ENCODE measurements at places on chromosomes 6 and 20.

- no peak for DNase-seq
These were observed 26.2 kb downstream of the PSMF1 start for GRCh38 chr20:1144401-1145172.

GRCh38 chr6:14863902-14864850 lies 381.7 kb upstream of the JARID2 start:
- DNase-seq, result no peak

DNA sequence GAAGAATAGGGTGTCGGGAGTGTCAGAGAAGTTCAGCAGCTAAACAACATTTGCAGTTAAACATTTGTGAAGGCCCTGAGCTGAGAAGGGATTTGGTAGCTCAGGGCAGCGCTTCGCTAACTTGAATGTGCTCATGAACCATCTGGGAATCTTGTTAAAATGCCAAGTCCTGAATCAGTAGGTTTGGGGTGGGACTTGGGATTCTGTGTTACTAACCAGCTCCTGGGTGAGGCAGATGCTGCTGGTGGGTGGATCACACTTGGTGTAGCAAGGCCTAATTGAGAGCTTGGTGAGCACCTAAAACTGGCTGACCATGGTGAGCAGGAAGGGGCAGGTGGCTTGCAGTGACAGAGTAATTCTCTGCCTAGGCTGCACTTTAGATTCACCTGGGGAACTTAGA lies 5.9 kb downstream of the PTPRA start:
- DNase-seq, result no peak

GRCh38 chr6:20946022-20946421 lies 411.8 kb downstream of the CDKAL1 start:
- peak; percentile 18 for DNase-seq

GRCh38 chr20:44411020-44411756 lies 55.7 kb downstream of the HNF4A start:
- DNase-seq, result no peak

DNA sequence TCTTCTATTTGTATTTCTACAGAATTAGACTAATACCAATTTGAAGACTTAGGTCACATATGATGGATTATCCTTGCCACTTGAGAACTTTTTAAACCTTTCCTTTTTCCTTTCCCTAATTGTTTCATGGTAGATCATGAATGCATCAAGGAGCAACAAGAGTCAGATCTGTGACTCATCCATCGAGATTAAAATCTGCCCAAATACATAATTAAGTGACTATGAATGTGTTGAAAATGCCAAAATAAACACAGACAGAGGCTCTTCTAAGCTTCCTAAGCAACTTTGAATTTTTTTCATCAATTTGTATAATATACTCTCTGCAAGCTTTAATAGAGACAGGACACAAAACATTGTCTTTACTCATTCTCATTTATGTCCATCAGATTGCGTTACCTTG lies 23.5 kb upstream of the HTR1E start:
- DNase-seq, result no peak

DNA sequence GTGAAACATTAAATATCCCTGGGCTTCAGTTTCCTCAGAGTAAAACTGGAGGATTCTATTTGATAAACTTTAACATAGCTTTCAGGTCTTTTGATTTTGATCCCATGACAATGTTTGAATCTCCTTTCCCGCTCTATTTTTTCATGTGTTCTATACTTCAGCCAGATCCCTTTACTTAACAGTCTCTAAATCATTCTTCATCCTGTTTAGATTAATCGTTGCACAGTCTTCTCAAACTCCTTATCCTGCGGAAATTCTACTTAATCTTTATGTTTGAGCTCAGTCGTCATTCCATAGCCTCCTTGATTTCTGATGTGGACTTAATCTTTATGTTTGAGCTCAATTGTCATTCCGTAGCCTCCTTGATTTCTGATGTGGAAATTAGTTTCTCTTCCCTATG lies 57.4 kb downstream of the GRIK2 start:
- DNase-seq, result no peak

DNA sequence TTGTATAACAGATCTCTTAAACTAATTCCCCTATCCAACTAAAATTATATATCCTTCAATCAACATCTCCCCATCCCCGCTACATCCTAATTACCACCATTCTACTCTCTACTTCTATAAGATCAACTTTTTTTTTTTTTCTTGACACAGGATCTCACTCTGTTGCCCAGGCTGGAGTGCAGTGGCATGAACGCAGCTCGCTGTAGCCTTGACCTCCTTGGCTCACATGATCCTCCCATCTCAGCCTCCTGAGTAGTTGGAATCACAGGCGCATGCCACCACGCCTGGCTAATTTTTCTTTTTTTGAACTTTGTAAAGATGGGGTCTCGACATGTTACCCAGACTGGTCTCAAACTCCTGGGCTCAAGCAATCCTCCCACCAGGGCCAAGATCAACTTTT lies 5.0 kb downstream of the DNAAF9 start:
- DNase-seq, result no peak

DNA sequence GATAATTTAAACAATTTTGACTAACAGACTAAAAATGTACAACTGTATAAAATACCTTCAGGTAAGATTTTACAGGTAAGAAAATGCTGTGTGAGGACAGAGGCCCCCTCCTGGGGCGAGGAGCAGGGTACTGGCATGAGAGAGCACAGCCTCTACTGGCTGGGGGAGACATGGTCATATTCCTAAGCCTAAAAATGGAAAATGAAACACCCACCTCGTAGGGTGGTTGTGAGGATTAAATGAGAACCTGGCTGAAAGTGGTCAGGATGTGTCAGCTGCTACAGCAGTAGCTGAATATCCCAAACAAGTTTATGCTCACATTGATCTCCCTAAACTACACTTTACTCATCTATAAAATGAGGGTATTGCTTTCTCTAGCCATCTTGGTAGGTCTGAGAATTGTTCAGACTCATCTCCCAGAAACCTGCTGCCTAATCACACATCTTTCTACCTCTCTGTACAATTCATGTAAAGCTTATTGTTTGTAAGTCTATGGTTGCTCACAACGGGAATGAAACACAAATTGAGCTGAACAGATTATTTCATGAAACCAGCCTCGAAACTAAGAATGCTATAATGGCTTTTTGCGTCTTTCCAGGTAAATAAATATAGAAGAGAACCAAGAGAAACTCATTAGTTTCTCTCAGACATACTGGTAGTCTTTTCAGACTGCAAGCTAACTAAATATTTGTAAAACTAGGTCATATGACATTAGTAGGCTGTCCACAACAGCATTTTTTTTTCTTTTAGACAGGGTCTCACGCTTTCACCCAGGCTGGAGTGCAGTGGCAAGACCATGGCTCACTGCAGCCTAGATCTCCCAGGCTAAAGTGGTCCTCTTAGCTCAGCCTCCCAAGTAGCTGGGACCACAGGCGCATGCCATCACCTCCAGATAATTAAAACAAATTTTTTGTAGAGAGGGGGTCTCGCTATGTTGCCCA lies 69.6 kb downstream of the POPDC3 start:
- DNase-seq, result no peak

- DNase-seq, result no peak
These were observed 14.5 kb upstream of the COL12A1 start for GRCh38 chr6:75220357-75220756.

- no peak for DNase-seq
These were observed 25.4 kb downstream of the FBXO9 start for GRCh38 chr6:53090576-53090975.

DNA sequence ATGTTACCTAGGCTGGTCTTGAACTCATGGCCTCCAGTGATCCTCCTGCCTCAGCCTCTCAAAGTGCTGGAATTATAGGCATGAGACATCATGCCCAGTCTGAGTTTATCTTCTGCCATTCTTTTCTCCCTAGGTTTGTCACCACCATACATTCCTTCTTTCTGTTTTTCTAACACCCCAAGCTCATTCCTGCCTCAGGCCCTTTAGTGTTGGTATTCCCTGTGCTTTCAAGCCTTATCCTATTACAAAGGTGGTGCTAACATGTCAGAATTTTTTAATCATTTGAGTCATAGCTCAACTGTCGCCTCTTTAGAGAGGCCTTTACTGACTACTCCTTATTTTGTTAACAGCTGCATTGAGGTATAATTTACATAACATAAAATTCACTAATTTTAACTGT lies 221.1 kb upstream of the PRSS16 start:
- DNase-seq, result no peak

- peak; percentile 8 for DNase-seq
These were observed 26.5 kb downstream of the BCKDHB start for GRCh38 chr6:80133020-80133419.

DNA sequence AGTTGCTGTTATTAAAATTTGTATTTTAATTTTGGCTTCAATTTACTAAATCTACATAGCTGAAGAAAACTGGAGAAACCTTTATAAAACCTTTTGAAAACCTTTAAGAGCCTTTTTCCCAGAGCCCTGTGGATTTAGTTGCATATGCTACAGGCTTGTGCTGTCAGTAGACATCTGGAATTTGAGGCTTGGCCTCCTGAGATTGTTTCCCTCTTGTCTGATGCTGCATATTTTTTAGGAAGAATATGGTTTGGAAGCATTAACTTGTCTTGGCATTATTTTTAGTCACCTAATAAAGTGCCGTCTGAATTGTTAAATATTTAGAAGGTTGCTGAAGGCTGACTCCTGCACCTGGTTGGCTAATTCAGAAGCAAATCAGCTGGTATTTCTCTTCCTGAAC lies 369.4 kb downstream of the UTRN start:
- DNase-seq, result no peak

DNA sequence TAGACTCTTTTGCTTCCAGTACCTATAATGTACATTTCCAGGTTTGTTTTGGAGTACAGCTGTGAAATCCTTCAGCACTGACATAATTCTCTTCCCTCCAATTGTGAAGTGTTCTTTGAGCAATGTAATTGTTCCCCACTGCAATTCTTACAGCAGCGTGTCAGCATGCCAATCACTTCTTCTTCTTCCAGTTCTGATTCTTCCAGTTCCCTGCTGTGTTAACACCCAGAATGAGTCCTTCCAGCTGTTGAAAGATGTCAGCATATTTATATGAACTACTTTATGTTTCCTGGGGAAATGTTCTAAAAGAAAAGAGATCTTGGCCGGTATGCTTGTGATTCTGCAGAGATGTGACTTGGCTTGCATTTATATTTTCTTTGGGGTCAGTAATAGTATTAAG lies 213.9 kb downstream of the UNC5CL start:
- no peak for DNase-seq

GRCh38 chr6:161233986-161234661 lies 39.7 kb downstream of the AGPAT4 start:
- no peak for DNase-seq

- no peak for DNase-seq
These were observed 527.4 kb downstream of the HACE1 start for GRCh38 chr6:104332364-104332763.

DNA sequence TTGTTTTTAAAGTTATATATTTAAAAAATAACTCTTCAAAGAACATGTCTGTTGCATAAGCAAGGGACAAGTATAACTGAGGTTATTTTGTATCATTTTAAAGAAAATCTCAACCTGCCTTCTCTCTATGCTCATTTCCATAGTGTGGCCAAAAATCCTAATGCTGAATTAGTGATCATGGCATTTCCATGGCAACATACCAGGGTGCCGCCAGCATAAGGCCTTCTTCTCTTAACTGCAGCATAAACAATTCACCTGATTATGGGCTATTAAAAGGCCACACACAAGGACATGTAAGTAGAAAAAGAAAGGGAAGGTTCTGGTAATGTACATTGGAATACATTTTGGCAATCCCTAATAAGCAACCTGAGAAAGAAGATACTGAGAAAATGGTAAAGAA lies 95.1 kb upstream of the RNF217 start:
- no peak for DNase-seq

DNA sequence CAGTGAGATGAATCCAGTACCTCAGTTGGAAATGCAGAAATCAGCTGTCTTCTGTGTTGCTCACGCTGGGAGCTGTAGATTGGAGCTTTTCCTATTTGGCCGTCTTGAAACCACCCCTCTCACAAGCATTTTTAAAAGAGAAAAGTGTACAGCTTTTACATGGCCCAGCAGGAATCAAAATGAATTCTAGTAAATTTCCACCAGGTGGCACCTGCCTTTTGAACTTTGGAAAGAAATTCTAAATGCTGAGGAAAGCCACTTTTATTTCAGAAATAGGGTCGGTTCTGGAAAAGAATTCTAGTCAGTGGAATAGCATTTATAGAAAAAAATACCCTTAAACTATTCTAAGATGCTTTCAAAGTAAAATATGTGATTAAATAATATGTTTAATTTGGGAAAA lies 647.8 kb downstream of the CD109 start:
- no peak for DNase-seq

- DNase-seq, result no peak
These were observed 813.4 kb downstream of the MAFB start for GRCh38 chr20:39875492-39876110.

DNA sequence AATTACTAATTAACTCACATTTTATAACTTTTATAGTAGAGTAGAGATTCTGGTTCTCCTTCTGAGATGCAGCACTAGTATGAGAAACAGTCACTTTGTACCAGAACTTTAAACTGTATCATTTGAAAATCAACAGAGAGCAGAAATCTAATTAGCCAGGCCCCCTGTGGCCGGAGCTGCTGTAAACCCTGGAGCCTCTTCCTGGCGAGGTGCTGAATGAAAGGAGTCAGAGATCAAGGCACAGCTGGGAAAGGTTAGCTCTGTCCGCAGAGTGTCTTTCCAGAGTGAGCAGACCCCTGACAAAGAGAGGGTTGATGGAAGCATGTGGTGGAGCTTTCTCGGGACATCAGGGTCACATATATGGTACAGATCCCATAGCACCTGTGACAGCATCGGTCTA lies 703.8 kb downstream of the RFPL4B start:
- DNase-seq, result no peak

DNA sequence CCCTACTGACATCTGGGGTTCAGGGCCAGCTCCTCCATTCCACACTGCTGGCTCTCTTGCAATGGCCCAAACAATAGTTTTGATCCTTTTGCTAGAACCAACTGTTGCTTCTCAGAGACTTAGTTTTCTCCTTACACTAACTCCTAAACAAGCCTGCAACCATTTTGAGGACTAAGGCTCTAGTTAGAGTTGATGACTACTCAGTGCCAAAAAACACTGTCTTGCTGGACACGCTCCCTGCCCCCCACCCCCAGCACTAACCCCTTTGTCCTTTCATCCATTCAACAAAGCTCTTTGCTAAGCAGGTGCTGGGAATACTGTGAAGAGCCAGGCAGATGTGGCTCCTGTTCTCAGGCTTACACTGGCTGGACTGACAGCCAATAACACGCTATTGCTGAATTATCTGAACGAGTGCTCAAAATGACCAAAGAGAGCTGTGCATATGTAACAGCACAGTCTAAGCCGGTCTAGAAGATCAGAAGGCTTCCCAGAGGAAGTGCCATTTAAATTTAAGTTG lies 17.6 kb downstream of the GCLC start:
- no peak for DNase-seq

DNA sequence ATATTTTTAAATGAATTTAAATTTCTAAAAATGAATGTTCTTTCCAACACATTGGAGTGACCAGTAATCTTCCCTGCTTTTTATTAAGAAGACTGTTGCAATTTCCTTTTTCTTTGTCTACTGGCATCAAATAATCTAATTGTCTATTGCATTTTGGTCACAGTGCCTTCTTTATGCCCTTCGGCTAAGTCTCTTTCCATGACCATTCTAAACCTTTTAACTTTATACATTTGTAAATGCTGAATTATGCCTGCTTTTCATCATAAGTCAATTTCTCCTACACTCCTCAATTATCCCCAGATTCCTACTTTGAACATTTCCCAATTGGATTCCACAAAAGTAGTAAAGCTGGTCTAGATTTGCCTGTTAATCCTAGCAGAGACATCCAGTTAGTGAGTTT lies 69.1 kb upstream of the HSF2 start:
- no peak for DNase-seq

- no peak for DNase-seq
These were observed 38.4 kb downstream of the KIF25 start for GRCh38 chr6:168035661-168036545.

GRCh38 chr20:46573234-46573633 lies 22.8 kb upstream of the OCSTAMP start:
- no peak for DNase-seq
